Renal pelvis (tissue), 12 donors: ENCODE measurements at places on chromosomes 16 and 17.

GRCh38 chr16:81427219-81427618 is 17.4 kb upstream of the CMIP start:
- no peak for DNase-seq

- DNase-seq: no peak
Observed at GRCh38 chr17:40371261-40371929, 6.9 kb upstream of the GJD3 start.

GRCh38 chr17:21173543-21173942 is 40.4 kb downstream of the TMEM11 start:
- DNase-seq: no peak

GRCh38 chr17:34669511-34669910 is 90.1 kb downstream of the TMEM132E start:
- DNase-seq: no peak

DNA sequence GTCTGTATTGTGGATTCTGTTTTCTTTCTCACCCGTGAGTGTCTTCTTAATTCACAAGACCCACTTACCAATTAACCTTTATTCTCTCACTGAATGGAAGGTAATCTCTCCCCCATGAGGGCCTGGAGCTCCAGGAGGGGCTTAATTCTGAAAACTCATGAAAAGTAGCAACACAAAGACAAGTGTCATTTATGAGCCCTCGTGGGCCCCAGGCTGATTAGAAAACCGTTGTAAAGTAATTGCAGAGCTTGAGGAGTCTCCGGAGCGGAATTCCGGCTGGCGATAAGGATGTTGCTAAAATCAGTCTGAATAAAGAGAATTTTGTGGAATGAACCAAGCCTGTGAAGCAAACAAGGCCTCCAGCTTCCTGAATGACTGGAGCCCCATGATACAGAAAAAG is 301.5 kb downstream of the HAPSTR1 start:
- DNase-seq: no peak

DNA sequence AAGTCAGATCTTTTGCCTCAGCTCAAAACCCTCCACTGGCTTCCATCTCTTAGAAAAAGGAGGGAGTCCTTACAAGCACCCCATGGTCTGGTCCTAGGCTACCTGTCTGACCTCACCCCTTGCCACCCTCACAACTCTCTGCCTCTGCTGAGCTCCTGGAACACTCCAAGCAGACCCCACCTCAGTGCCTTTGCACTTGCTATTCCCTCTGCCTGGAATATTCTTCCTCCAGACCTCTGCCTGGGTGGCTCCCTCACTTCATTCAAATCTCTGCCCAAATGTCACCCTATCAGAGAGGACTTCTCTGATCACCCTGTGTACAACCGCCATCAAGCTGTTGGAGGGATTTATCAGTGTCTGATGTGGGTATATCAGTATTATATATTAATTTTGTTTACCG is 37.4 kb downstream of the PMFBP1 start:
- DNase-seq: no peak

DNA sequence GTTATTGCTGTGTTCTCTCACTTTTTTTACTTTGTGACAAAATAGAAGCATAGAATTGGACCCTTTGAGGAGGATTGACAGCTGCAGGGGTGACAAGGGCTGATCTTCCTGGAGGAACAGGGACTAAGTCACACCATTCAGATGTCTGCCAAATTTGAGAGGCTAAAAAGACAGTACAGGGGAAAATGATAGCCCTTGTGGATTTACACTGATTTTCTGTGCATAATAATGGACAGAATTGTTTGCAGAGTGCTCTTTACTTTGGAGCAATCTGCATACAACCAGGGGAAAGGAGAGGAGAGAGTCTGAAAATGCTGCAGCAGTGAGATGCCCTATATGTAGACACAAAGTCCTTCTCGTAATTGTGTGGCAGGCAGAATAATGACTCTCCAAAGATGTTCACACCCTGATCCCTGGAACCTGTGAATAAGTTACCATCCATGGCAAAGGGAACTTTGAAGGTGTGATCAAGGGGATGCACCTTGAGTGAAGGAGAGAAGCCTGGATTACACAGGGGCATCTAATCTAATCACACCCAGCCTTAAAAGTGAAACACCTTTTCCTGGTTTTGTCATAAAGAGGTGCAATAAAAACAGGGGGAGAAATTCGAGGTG is 221.4 kb upstream of the CPHXL start:
- DNase-seq: no peak

DNA sequence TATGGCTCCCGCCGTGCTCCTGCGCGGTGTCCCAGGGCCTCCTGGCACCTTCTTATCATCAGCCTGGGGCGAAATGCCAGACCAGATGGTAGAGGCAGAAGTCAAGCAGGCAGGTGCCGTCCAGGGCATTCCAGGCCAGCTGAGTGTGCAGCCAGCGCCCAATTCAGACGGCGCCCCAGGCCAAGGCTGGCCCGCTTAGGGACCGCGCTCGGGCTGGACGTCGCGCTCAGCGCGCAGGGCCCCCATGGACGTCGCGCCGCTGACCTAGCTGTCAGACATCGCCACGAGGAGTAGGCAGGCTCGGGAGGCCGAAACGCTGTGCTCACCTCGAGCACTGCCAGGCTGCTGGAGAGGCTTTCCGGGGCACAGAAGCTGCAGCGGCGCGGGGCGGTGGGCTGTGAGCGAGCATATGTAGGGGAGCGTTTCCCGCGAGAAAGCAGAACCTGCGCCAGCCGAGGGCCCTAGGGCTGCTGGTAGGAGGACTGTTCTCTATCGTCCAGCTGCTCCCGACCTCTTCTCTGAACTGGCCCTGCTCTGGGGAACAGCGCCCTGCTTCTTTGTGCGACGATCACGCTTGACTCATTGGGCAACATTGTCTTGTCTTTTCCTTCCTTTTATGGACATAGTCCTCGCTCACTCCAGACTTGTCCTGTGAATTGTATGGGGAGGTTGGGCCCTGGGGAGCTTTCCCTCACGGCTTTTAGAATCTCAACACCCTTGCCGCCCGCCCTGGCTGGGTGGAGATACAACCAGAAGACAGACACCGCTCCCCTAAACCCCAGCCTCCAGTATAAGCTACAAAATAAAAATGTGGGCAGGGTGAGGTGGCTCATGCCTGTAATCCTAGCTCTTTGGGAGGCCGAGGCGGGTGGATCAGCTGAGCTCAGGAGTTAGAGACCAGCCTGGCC is 8.4 kb upstream of the CA4 start:
- DNase-seq: no peak

- DNase-seq: no peak
Observed at GRCh38 chr16:15741207-15741871, 91.3 kb downstream of the NDE1 start.

- DNase-seq: no peak
Observed at GRCh38 chr17:37735165-37735564, 9.7 kb downstream of the HNF1B start.

DNA sequence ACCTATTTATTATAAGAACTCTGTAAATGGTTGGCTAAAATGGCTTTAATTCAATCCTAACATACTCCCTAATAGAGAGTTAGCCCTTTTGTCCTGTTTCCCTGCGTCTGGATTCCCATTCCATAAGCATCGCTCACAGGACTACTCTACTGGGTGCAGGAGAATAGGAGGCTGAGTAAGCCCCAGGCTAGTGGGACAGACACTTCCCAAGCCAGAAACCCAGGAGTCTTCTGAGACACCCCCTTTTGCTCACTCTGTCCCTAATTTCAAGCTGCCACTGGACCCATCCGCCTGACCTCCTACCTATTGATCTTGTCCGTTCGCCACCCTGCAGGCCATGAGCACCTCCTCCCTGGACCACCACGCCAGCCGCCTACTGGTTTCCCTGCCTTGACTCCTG is 16.7 kb upstream of the TOB1 start:
- DNase-seq: no peak

GRCh38 chr17:1050996-1051925 is 54.3 kb downstream of the TIMM22 start:
- DNase-seq: no peak

DNA sequence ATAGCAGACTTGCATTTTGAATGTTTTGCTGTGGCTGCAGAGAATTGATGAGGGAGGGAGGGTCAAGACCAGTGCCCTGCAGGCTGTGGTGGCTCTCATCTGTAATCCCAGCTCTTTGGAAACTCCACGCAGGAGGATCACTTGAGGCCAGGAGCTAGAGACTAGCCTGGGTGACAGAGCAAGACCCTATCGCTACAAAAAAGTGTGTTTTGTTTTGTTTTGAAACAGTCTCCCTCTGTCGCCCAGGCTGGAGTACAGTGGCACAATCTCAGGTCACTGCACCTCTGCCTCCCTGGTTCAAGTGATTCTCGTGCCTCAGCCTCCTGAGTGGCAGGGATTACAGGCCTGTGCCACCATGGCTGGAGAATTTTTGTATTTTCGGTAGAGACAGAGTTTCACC is 1.9 kb upstream of the UBE2G1 start:
- DNase-seq: no peak

DNA sequence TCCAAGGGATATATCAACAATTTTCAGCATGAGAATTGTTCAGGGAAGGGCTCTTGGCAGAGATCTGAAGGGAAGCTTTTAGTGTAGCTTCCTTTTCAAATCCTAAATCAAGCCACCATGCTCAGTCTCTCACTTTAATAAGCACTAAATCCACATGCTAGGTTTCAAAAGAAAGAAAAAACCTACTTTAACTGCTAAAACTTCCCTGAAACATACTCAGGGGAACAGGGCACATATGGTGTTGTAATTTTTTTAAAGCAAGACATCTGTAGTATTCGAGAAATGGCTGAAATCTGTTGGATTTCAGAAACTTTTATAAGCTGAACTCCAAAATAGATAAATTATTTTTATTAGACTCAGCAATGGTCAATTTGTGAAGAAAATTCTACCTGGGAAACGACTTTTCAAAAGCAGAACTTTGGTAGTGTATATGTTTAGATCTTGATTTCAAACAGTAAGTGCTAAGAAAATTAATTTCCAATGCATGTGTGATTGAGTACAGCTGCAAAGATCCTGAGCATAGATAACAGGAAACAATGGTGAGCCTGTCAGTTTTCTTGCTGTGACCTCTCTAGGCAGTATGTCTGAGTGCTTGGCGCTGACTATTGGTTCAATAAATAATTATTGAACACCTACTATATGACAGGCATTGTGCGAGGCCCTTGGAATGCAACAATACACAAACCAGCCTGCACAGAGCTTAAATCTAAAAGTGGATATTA is 804.5 kb upstream of the SOX9 start:
- peak; percentile 23 for DNase-seq

DNA sequence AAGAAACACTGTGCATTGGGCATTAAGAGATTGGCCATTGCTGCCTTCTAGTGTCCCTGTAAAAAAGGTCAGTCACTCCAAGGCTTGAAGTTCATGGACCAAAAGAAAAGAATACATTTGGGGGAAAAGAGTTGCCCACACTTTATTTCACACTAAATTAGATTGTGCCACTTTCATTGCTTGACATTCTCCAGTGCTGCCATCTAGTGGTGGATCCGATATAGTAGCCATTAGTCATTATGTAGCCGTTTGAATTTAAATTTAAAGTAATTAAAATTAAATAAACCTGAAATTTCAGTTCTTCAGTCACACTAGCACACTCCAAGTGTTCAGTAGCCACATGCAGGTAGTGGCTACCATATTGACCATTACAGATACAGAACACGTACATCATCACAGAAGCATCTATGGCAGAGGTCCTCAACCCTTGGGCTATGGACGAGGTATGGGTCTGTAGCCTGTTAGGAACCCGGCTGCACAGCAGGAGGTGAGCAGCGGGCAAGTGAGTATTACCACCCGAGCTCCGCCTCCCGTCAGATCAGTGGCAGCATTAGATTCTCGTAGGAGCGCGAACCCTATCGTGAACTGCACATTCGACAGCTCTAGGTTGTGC is 21.9 kb upstream of the CDH5 start:
- no peak for DNase-seq

GRCh38 chr17:65155622-65156021 is 18.5 kb downstream of the RGS9 start:
- DNase-seq: no peak

DNA sequence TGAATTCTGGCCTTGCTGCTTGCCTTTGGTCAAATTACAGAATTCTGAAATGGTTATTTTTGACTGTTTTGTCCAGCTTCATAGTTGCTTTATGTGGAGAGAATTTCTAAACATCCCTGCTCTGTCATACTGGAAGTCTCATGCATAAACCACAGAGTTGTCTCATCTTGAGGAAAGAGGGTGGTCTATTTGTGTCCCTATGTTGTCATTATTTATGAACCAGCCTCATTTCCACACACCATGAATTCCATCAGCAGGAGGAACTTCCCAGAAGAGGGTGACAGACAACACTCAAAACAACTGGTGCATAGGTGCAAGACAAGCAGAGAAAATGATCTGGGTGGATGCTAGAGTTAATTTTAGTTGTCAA is 525.8 kb upstream of the GOT2 start:
- no peak for DNase-seq

- DNase-seq: no peak
Observed at GRCh38 chr17:82815354-82815753, 24.5 kb downstream of the ZNF750 start.

- DNase-seq: no peak
Observed at GRCh38 chr17:64732336-64733006, 70.4 kb upstream of the SMURF2 start.

GRCh38 chr17:31216031-31216751 is 80.8 kb downstream of the OMG start:
- peak; percentile 53 for DNase-seq

DNA sequence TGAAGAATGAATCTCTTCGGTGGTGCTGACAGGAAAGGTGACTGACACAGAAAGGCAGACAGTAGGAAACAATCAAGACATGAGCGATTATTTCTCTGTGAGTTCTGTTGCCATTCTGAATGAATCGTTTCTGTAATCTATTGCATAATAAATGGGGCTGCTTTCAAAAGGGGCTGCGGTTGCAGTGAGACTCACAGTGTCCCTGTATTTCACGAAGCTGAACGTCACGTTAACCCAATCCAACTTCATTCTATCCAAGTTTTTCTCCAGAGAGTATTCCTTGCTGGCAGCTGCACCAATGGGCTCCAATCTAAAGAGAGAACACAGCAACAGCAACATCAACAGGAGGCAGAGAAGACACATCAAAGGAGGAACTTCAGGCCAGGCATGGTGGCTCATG is 75.4 kb downstream of the DNAH3 start:
- no peak for DNase-seq

- DNase-seq: no peak
Observed at GRCh38 chr17:45895304-45895968, 1.1 kb downstream of the MAPT start.

DNA sequence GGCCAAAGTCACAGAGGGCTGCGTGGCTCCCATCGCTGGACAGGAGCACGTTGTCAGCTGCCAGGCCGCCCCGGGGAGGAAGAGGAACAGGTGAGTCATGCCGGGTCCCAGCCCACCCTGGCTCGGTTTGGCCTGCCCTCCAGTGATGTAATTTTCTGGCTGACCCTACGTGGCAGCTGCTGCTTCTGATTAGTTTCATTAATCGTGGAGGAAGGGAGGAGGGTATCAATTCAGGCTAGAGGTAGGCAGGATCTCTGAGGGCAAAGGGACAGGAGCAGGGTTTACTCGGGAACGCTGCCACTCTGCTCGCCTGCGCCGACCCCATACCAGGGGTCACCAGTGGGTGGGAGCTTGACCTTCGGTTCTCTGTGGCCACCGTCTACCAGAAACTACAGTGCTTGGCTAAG is 11.7 kb upstream of the SPATA32 start:
- DNase-seq: no peak
